ENCODE measurements at places on chromosomes 2 and 18. TPM values are rescaled to one million over a fixed set of nuclear protein-coding genes. Genes with fewer than 3 reads are reported as not detected.

DNA sequence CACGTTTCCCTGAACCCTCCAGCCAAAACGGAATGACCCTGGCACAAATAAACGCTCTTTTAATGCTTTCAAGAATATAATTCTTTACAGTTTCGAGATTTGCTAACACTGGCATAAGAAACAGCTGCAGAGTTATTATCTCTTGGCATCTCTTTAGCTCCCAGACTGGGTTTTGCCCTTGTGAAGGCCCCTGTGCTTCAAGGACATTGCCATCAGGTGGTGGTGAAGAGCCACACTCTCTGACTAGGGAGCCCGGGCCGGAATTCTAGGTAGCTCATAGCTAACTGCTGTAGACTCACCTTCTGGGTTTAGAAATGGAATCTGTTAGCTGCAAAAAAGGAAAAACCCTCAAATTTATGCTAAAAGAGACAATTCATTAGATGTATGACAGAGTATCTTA, 13.3 kb upstream of the GALNT14 start:
- DNase-seq: no peak

- no peak for DNase-seq
Observed at GRCh38 chr2:45664635-45665261, 13.3 kb downstream of the PRKCE start.

GRCh38 chr2:168158586-168158985, 88.8 kb downstream of the STK39 start:
- no peak for DNase-seq

DNA sequence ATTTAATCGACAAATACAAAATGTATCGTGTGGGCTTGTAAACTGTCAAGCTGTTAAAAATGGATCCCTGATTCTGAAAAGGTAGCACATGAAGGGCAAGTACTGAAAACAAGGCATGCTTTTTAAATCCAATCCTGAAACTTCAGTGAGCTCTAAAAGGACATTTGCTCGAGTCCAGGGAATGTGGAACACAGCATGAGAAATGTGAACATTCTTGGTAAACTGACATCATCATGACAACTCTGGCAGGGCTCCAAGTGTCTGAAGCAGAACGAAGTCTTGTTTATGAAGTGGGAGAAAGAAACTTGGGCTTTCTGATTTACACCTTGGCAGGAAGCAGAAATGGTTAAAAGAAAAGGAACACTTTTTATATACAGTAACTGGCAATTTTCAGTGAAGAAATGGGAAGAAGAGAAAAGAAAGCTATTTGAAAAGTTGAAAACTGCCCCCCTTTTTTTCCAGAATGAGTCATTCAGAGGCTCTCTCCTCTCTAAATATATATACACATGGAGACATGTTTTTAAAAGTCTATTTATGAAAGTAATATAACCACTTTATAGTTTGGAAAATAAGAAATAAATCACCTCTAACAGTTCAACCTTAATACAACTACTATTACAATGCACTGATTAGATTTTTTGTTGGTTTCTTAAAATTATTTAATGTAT, 120.8 kb downstream of the GAREM1 start:
- DNase-seq: peak; percentile 80

GRCh38 chr2:234044157-234044556, 6.3 kb upstream of the SPP2 start:
- DNase-seq: no peak

DNA sequence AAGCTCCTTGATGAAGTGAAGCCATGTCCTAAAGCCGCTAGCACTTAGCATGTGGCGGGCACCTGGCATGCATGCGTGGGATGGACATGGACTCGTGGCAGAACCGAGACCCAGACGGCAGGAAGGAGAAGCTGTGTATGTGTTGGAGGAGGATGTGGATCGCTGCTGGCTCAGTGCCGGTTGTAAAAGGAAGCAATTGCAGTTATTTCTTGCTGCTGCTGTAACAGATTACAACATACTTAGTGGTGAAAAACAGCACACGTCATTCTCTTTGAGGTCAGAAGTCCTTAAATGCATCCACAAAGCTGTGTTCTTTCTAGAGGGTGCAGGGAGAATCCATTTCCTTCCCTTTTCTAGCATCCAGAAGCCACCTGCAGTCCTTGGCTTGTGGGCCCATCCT, 74.6 kb downstream of the AGAP1 start:
- no peak for DNase-seq

GRCh38 chr2:107607473-107607872, 219.2 kb upstream of the RGPD4 start:
- no peak for DNase-seq

GRCh38 chr2:214995409-214995808, 143.0 kb downstream of the ABCA12 start:
- DNase-seq: no peak

GRCh38 chr2:154338352-154338967, 360.0 kb upstream of the KCNJ3 start:
- DNase-seq: no peak

DNA sequence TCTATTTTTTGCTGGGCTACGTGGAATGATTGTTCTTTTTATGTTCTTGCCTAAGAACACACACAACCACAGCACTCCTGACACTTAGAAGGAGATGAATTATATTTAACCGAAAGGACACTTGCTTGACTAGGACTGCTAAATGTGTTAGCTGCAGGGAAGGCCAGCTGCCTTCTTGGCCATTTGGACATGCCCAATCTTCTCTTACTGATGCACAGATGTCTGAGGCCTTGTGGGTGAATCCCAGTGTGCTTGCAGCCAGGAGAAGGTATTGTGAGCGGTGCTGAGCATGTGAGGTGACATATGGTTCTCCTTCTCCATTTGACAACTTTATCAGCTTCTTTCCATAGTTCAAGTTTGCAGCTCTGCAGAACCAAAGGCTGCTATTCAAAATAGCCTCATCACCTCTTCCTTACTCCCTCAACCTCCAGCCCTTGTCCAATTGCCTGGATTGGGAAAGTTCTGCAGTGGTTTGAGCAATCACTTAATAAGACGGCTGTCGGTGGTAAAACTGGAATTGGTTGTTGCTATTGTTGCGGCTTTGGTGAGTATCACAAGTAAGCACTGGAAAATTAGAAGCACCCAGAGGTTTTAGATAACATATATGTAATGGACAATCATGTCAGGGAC, 1113.3 kb downstream of the TSN start:
- DNase-seq: no peak

- DNase-seq: no peak
Observed at GRCh38 chr2:75389271-75389670, 171.5 kb downstream of the EVA1A start.

DNA sequence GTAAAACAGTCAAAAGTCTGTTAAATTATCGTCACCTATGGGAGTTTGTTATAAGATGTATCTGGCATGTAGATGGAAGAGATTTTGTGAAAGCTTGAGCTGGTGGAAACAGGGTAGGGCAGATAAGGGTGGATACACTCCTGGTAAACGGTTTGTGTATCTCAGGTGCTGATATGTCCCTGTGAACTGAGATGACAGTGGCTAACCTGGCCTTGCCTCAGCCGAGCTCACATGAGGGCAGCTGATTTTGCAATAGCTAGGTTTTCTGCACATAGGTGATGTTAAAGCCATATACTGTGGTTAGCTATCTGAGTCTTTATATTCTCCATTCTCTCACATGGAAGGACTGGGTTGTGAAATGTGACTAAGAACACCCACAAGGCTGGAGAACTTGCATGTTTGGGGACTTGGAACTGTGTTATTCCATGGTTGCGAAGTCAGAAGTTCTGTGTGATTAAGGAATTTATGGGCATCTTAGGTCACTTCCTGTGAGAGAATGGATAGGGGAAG, 205.1 kb downstream of the TPGS2 start:
- no peak for DNase-seq

DNA sequence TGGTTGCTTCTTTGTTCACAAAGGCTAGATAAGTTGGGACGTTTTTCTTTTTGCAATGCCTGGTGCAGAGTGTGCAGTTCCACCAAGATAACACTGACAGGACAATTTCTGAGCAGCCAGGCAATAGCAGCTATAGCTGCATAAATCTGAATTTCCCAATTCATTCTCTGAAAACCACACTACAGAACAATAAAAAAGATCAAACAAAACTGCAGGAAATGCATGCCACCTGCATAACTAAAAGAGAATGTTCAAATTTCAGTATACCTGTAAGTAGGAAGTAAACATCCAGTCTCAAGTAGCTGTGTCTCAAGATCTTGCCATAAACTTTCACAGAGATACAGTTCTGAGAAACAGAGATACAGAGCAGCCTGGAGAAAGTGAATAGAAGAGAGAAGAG, 5.3 kb upstream of the KCTD18 start:
- no peak for DNase-seq

- DNase-seq: no peak
Observed at GRCh38 chr2:79638410-79638809, 125.6 kb downstream of the CTNNA2 start.

DNA sequence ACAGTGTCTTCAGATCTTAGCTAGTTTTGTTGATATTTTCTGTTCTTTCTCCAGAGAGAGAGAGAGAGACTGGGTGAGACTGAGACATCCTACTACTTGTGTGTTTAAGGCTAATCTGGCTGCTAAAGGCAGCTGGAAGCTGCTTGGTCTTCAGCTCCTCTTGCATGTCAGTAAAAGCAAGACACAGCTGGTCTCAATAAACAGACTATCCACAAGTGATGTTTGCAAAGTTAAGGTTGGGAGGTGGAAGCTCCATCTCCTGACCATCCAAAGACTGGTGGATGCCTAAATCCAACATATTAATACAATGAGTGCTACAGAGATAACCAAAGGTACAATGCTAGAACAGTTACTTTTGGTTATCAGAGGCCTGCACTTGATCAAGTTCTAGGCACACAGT, 17.8 kb downstream of the ERFE start:
- DNase-seq: no peak

- DNase-seq: no peak
Observed at GRCh38 chr2:10599921-10600320, 89.9 kb downstream of the NOL10 start.

GRCh38 chr2:73911548-73912208, 15.0 kb upstream of the DGUOK start:
- DNase-seq: no peak

GRCh38 chr18:40851014-40851429, 1104.0 kb upstream of the PIK3C3 start:
- DNase-seq: no peak

DNA sequence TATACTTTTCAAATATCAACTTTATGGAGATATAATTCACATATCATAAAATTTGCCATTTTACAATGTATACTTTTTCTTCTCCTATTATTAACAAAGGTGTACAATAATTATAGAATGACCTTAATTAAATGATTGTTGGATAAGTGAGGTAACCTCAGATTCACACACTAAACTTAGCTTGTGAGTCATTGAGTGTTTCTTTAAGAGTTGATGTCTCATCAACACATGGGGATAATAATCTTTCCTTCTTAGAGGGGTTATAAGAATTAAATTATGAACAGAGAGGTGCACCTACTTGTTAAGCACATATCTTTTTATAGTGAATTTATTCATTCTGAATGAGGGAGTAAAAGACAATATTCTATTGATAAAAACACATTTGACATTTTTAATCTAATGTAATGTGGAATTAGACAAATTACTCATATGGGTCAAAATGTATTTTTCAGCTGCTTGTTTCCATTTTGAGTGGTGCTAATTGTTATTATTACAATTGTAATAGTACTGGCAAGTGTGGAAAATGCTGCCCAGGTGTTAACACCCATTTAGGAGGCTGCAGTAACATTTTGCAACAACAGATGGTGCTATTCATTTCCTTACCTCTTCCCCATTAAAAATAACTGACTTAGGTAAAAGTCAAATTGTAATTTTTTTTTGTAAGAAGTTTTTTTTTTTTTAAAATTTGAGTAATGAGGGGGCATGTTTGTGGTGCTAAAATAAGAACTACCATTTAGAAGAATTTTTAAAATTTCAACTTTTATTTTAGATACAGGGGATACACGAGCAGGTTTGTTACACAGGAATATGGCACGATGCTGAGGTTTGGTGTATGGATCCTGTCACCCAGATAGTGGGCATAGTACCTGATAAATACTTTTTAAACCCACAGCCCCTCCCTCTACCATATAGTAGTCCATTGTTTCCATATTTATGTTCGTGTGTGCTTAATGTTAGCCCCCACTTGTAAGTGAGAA, 32.1 kb upstream of the DYNAP start:
- DNase-seq: no peak

Gene EGR4
- not detected for total RNA-seq

Gene SERPINB10
- total RNA-seq: not detected

Gene CYP26B1
- 2.2 TPM for total RNA-seq

Gene POMC
- total RNA-seq: 6.8 TPM

Gene ABCG5
- total RNA-seq: 3.1 TPM

All from mucosa of gallbladder (tissue), 1 donor.